ENCODE measurements at places on chromosomes 16 and 17.

DNA sequence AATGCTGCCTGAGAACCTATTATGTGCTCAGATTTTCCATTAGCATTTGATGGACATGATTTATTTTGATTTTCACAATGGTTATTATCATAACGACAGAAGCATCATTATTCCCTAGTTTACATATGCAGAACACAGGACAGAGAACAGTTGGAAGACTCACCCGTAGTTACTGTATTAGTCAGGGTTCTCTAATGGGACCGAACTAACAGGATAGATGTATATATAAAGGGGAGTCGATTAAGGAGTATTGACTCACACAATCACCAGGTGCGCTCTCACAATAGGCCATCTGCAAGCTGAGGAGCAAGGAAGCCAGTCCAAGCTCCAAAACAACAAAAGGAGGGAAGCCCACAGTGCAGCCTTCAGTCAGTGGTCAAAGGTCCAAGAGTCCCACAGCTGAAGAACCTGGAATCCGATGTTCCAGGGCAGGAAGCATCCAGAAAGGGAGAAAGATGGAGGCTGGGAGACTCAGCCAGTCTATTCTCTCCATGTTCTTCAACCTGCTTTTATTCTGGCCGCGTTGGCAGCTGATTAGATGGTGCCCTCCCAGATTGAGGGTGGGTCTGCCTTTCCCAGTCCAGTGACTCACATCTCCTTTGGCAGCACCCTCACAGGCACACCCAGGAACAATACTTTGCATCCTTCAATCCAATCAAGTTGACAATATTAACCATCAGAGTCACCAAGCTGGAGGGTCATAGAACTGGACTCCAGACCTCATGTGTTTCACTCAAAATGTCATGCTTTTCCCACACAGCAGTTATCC is 92.7 kb upstream of the XYLT1 start:
- DNase-seq = no peak

GRCh38 chr17:36533935-36534839 is 481 bp downstream of the MYO19 start:
- peak; percentile 71 for DNase-seq

GRCh38 chr17:19677736-19678379 is 29.3 kb downstream of the ALDH3A2 start:
- DNase-seq = no peak

GRCh38 chr17:49557312-49558024 is 18.2 kb upstream of the NXPH3 start:
- DNase-seq = peak; percentile 30

- no peak for DNase-seq
These were observed 43.7 kb downstream of the RND2 start for GRCh38 chr17:43068570-43069367.

- DNase-seq = no peak
These were observed 29.4 kb downstream of the RNF112 start for GRCh38 chr17:19440421-19440820.
